Suprapubic skin (tissue), 4 donors: ENCODE measurements at places on chromosomes 7 and 10. TPM values are rescaled to one million over a fixed set of nuclear protein-coding genes. Genes with fewer than 3 reads are reported as not detected.

The MUC12 gene
- not detected for total RNA-seq

The TUBGCP2 gene
- total RNA-seq: 49.1 TPM

The RNF32 gene
- total RNA-seq: 0.29 TPM

The WDFY4 gene
- total RNA-seq: 1.5 TPM

The PTEN gene
- total RNA-seq: 109 TPM

The ATRNL1 gene
- 1.1 TPM for total RNA-seq

The LIPJ gene
- 0.44 TPM for total RNA-seq

The FAM204A gene
- 31.1 TPM for total RNA-seq

The SIRT1 gene
- total RNA-seq: 19.5 TPM

The THNSL1 gene
- total RNA-seq: 1.1 TPM

The ADRB1 gene
- 1.4 TPM for total RNA-seq

The TMEM273 gene
- 6.1 TPM for total RNA-seq

The AIFM2 gene
- total RNA-seq: 7.6 TPM

The ANKRD30A gene
- 0.24 TPM for total RNA-seq

The LAMB1 gene
- total RNA-seq: 84.9 TPM

The OR2A42 gene
- total RNA-seq: not detected

The SEMA4G gene
- 28.6 TPM for total RNA-seq

The IQUB gene
- 0.39 TPM for total RNA-seq

The KCP gene
- total RNA-seq: 0.17 TPM

The RPP38 gene
- total RNA-seq: 20.6 TPM

The COL13A1 gene
- total RNA-seq: 3.4 TPM

The PROSER2 gene
- total RNA-seq: 5.6 TPM

The SLC26A4 gene
- 0.13 TPM for total RNA-seq

The DOCK1 gene
- total RNA-seq: 92.7 TPM

The PDGFA gene
- total RNA-seq: 16.8 TPM
